ENCODE measurements at places on chromosomes 11 and 22.

DNA sequence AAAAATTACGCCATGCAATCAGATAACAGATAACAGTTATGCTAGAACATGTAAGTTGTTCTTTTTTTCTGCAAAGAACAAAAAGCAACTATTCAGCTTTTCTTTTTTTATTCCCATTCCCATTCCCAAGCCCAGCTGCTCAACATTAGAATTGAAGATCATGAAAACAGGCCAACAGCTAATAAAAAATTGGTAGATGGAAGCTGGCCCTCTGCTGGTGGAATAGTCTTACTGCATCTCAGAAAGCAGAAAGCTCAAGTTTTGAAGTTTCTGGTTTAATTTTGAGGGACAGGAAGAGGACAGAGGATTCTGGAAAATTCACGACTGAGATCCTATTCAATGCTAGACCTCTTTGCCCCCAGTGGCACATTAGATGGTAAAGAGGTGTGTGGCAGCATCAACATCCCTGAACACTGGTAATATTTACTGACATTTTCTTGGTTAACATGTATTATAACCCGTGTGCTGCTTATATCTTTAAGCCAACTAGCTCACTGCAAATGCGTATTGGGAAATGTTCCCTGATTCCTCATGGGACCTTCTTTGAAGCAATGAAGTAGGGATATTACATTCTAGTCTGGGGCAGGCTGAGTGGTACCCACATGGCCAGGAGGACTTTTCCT, 591.2 kb downstream of the OPCML start:
- DNase-seq = peak; percentile 4

DNA sequence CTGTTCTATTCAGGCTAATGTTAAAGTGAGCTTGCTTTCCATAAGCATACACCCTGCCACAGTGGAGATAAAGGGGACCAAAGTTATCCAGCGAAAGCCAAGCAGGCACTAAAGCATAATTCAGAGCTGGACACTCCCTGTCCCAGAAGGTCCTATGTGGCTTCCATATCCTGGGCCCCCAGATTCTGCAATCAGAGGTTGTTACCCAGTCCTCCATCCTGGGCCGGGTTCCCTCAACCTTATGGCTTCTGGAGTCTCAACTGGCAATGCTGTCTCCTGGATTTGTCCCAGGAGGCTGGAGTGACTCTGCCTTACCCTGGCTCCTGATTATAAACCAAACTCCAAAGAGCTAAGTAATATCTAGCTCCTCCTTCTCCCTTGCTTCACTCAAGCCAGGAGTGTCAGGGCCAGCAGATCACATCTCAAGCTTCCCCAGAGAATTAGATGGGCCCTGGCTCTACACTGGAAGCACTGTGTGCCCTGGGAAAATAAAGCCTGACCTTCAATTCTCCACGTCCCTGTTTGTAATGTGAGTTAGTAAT, 14.0 kb upstream of the SMIM35 start:
- DNase-seq = no peak

GRCh38 chr22:16965083-16965482, 42.9 kb downstream of the GAB4 start:
- no peak for DNase-seq

GRCh38 chr11:85762226-85762625, 48.7 kb downstream of the SYTL2 start:
- no peak for DNase-seq

- DNase-seq = peak; percentile 28
Observed at GRCh38 chr11:60455531-60456042, at the start of gene MS4A1. Gene MS4A1, plus strand, starts transcription at chr11:60455847. Its CDS starts 6,528 bp downstream, at chr11:60462375.

- DNase-seq = no peak
Observed at GRCh38 chr11:118067006-118067405, 9.9 kb upstream of the TMPRSS4 start.

DNA sequence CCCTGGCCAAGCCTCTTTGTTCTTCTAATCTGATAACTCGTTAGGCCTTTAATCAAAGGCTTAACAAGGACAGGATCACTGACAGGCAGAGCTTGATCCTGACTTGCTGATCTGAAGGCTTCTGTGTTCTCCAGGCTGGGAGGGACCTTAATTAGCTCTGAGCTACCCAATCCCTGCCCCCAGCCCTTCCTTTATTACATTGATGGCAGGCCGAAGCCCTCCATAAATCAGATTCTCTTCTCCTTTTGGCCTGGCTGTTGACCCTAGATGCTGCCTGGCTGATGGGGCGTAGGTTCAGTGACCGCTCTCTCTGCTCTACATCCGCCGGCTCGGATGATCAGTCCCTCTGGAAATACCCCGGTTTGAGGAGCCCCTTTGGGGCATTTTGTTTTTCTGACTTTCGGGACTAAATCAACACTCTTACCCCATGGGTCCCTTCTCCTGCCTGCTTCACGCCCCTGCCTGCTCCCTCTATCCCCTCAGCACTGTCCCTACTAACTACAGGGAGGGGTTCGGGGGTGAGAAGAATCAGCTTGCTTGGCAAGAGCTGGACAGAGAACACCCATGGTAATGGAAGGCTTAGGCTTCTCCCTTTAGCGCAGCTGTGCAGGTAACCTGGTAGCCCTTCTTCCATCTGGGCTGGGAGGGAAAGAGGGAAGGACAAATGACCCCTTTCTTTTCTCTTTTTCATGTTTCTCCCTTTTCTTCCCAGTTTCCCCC, 10.0 kb upstream of the RRM1 start:
- no peak for DNase-seq

DNA sequence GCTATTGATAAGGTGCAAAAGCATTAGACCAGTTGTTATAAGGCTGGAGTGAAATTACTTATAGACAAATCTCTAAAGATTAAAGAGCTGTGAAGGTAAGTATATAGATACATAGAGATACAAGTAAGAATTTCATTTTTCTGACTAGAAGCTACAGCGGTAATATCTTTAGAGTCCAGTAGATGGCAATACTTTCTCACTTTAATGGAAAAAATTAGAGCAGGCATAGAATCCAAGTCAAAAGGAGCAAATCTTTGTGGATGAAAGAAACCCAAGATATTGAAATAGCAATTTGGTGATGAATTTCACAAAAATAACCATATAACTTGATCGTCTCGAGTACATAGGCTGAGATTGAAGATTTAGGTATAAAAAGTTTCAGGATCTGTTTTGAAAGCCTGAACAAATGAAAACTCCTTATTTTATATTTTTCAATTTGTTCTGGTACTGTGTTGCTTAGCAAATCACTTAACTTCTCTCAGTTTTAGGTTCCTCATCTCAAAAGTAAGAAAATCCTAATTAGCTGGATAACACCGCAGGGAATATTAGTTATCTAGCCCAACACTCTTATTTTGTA, 81.9 kb downstream of the UVRAG start:
- peak; percentile 36 for DNase-seq

GRCh38 chr22:46537946-46538813, 760 bp upstream of the CELSR1 start:
- no peak for DNase-seq

DNA sequence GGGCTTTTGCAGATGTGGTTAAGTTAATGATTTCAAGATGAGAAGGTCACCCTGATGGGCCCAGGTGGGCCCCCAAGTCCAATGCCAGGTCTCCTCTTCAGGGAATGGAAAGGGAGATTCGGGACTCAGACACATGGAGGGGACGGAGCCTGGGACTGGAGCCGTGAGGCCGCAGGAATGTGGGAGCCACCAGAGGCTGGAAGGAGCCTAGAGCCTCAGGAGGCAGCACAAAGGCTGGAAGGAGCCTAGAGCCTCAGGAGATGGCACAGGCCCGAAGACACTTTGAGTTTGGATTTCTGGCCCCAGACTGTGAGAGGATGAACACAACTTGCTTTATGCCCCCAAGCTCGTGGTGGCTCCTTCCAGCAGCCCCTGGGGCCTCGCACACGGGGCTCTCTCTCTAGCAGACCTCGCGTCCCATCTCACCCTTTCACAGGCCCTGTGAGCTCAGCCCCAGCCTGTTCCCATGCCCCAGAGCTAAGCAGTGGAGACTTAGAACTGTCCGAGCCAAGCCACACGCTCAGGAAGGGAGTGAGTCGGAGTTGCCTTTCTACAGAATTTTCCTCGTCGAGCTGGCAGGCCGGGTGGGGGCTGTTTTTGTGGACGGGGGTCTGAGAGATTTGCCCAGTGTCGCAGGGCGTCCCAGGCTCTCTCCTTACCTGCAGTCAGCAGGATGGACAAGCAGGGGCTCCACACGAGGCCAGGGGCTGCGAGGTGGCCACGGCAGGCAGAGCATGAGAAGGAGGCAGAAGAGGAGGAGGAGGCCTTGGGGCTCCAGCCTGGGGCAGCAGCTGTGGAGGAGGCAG, 937.6 kb downstream of the BRD1 start:
- DNase-seq = no peak

GRCh38 chr11:81707881-81708280, 1025.8 kb downstream of the FAM181B start:
- no peak for DNase-seq

DNA sequence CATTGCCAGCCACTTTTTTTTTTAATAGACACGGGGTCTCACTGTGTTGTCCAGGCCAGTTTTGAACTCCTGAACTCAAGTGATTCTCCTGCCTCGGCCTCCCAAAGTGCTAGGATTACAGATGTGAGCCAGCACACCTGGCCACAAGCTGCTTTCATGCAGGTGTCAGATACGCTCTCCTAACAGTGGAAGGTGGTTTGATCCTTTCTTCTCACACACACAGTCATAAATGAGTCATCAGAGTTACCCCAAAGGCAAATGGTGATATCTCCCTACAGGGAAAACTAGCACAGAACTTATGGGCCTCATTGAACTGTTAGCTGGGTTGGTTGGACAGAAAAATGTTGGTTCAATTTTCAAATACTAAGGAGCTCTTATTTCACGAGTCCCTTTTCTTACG, 38.2 kb upstream of the UBASH3B start:
- DNase-seq = no peak

GRCh38 chr22:30485362-30485988, 13.7 kb upstream of the SEC14L3 start:
- DNase-seq = peak; percentile 79

DNA sequence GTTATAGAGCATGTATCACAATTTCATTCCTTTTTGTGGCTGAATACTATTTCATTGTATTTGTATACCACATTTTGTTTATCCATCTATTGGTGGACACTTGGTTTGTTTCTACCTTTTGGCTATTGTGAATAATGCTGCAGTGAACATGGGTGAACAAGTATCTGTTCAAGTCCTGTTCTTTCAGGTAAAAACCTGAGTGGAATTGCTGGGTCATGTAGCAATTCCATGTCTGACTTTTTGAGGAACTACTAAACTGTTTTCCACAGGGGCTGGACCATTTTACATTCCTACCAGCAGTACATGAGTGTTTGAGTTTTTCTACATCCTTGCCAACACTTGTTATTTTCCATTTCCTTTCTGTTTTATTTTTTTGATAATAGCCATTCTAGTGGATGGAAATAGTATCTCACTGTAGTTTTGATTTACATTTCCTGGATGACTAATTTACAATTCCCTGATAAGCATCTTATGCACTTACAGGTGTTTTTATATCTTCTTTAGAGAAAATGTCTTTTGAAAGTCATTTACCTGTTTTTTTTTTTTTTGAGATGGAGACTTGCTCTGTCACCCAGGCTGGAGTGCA, 12.2 kb downstream of the CABIN1 start:
- no peak for DNase-seq

GRCh38 chr22:22228921-22229320, 15.7 kb upstream of the VPREB1 start:
- DNase-seq = no peak

DNA sequence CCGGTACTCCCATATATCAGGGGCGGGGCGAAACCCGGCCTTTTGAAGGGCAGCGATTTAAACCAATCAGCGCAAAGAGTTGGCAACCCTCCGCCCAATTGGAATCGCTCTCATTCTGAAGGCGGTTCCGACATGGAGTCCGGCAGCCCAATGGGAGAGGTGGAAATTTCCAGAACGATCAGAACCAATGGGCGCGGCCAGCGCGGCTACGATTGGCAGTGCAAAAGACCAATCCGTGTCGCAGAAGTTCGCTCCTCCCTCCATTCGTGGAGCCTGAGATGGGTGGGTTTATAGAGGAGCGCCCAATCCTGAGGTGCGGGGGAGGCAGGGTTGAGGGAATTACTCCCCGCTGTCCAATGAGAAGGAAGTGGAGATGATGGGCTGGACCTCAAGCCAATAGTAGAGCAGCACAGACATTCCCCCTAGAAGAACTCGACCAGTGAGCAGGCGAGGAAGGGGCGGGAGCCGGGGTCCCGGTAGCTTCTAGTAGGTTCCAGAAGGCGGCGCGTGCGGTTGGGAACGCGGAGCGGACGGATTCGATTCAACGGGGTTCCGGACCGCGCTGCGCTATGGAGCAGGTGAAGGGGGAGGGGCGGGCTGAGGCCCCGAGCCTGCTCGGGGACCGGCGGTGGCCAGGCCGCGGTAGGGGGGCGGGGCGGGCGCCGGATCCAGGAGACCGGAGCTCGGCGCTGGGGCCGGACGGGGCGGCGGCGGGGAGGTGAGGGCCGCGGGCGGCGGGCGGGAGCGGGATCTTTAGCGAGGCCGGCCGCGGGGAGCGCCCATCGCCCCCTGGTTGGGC, at the start of gene STIP1:
Gene STIP1 (plus strand): TSS at position 479 of the 799 bp plus-strand sequence. CDS start 91 bp downstream, at position 570.
- peak; percentile 100 for DNase-seq

DNA sequence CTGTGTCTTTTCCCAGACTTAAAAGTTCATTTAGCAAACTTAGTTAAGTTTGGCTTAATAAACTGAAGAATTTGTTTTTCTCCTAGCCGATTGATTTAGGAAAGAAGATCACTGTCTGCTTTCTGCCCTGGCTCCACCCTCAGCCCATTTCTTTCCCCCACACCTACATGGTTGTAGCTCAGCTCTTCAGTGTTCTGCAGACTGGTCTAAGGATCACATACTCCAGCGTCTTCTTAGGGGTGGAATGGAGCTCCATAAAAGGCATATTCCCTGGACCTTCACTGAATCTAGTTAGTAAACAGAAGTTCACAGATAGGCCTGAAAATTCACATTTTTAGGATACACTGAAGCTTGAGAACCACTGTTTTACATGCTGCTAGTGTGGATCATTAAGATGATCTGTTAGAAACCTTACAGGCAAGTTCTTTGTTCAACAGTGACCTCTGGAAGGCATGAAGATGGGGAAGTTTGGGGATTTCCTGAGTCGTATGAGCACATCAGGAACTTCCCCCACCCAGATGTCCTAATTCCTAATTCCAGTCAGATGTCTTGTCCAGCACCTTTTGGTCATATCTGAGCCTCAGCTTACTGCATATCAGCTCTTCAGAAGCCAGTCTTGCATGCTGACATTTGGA, 16.8 kb downstream of the PIWIL4 start:
- no peak for DNase-seq

DNA sequence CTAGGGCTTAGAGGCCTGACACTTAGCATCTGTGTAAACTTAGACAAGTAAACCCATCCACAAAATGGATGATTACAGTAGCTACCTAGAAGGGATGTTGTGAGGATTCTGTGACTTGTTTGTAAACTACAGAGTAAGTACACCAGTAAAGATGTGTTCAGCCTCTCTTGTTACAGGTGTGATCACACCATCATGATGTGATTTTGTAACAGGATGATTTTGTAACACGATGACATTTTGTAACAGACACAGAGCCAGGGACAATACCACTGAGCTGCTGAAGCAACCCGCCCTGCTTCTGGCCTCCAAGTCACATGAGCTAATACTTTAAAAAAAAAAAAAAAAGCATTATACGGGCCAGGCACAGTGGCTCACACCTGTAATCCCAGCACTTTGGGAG, 17.0 kb downstream of the FADD start:
- DNase-seq = no peak

GRCh38 chr11:43548916-43549315, 131.6 kb upstream of the HSD17B12 start:
- DNase-seq = no peak

All from CD4-positive, alpha-beta T cell treated with Interleukin-12 subunit alpha and Interleukin-12 subunit beta, for 1 hour (primary cell).